ENCODE measurements at places on chromosomes 12 and 14.
A peak's percentile ranks its signal among the peaks of the same experiment; 100 is the strongest.

DNA sequence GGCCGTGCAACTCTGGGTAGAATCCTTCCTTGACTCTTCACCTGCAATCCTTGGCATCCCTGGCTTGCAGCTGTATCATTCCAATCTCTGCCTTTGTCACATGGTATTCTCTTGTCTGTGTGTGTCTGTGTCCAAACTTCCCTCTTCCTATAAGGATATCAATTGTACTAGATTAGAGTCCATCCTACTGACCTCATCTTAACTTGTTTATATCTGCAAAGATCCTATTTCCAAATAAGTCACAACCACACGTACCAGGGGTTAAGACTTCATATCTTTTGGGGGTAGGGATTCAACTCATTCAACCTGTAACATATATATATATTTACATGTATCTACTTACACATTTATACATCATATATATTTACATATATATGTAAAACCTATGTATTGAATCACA, 29.6 kb upstream of the RASSF3 start:
- no peak for DNase-seq

DNA sequence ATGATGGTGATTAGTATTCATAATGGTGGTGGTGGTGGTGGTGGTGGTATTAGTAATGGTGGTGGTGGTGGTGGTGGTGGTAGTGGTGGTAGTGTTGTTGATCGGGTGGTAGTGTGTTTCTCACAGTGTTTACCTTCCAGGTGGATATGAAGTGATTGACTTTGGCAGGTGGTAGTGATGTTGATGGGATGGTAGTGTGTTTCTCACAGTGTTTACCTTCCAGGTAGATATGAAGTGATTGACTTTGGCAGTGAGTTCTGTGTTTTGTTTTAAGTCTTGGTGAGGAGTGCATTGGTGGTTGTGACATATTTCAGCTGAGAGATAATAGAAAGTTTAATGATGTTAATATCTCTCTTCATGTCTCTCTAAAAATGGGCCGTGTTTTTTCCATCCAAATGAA, 189.4 kb downstream of the TMTC2 start:
- DNase-seq, result no peak

DNA sequence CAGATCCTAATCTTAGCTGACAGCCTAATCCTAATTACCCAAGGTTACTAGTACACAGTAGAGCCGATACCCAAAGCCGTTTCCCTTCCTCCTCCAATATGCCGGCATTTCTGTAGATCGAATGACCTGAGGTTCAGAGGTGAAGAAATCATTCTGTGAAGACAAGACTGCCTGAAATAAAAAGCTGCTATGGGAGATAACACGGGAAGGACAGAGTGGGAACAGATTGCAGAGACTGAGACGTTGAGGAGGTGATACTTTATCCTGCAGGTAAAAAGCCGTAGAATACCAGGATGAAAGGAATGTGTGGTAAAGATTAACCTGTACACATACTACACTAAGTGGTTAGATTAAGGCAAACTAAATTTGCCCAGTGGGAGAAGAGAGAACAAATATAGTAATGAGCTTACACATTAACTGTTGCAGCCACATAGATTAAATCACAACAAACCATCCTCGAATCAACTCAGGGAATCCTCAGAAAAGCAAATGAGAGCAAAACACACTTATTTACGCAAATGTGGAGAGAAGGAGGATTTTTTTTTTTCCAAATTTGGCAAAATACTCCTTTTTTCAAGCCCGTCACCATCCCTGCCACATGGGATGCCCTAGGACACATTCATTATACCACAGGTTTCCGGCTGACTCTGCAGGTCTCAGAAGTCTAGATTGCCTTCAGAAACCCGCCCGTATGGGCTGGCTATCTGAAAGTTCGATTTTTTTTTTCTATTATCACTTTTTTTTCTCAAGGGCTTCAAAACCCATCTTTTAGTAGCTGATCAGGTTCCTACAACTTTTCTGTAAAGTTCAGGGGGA, 188.0 kb downstream of the TTC8 start:
- no peak for DNase-seq

DNA sequence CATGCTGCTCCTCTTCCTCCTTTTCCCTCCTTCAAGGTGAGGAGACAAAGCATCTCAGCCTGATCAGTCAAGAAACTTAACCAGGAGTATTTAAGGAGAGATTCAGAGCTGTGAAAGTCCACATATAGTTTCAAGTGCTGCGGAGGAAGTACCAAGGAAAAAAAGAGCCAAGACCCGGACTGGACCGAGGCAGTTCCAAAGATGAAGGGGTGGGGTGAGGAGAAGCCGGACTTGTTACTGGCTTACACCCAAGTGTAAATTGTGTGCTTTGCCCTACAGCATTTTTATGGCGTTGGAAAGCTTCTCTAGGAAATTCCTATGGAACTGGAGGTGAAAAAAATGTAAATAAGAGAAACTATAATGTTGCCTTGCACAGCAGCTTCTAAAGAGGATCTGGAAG, 263.1 kb downstream of the GRIN2B start:
- DNase-seq, result no peak

DNA sequence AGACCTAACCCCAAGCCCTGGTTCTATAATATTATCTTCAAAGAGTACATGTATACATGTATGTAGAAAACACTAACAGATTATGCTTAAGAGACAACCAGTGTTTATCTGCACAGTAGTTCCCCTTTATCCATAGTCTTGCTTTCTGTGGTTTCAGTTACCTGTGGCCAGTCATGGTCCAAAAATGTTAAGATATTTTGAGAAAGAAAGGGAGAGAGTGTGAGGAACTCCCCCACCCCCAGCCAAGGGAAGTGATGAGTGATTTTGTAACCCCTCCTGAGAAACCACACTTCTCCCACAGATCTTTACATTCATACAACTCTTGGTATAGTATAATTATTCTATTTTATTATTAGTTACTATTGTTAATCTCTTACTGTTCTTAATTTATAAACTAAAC, 77.3 kb upstream of the CNTN1 start:
- DNase-seq, result no peak

DNA sequence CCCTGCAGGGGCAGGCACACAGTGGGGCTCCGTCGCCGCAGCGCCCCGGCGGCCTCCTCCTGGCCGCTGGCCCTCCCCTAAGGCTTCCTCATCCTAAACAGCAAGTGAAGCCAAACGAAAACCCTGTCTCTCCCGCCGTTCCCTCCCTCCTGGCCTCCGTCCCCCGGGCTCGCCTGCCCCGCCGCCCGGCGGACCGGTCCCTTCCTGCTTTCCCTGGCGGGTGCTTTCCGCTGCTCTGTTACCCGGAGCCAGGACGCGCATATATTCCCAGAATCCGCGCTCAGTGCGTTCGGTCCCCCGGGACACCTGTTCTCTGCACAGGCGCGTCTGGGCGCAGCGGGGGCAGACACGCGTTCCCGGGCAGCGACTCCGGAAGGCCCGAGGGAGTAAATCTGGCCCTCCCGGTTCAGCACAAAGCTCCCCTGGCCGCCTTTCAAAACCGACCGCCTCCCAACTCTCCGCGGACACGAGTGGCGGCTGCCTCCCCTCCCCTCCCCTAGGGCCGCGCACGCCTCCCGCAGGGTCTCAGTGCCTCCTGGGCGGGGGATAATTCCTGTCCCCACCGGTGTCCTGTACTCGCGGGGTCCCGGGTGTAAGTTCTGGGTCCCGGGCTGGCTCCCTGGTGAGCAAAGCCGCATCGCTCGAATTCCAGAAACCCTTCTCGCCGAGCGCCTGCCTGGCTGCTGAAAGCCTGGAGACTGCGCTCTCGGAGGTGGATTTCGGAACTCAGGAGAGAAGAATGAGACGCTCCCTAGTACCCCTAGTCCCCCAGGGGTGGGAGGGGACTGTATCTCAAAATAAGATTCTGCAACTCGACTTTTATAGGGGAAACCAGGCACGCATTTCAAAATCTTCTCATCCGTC, 21.4 kb upstream of the CEP170B start:
- DNase-seq, result no peak

DNA sequence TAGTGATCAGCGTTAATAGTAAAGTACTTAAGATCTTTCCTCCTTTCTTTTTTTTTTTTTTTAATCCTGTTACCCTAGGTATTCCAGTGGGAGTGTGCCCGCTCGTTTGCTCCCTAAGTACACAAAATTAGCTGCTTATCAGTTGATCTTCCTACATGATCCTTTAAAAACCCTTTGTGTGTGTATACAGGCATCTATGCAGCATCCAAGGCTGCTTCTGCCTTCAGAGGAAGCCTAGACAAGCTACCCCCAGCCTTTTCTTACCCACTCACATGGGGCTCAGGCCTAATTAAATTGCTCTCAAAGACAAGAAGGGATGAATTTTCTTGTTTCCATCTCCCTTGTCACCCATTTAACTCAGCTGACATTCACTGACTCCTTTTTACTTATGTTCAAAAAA, 343.4 kb upstream of the LMO3 start:
- DNase-seq, result no peak

- no peak for DNase-seq
Measured at GRCh38 chr14:68611599-68611998, 181.3 kb downstream of the ZFP36L1 start.

GRCh38 chr12:69440016-69440415, 30.2 kb upstream of the FRS2 start:
- DNase-seq, result no peak

- DNase-seq, result no peak
Measured at GRCh38 chr14:45787167-45787566, 534.2 kb upstream of the MIS18BP1 start.

GRCh38 chr12:13764748-13765147, 216.7 kb downstream of the GRIN2B start:
- no peak for DNase-seq

DNA sequence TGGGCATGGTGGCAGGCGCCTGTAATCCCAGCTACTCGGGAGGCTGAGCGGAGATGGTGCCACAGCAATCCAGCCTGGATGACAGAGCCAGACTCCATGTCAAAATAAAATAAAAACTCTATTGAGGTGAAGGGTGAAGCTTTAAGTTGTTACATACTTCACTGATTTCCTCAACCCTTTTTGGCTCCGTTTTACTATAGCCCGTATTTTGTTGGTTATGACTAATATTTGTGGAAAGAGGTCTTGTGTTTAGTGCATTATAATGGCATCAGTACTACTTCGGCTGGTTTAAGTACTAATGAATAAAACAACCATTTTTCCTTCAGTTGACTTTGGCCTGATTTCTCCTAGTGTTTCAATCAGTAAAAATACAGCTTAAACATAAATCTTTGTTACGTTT, 27.0 kb upstream of the SLC2A14 start:
- no peak for DNase-seq

- DNase-seq, result no peak
Measured at GRCh38 chr14:21350539-21350938, 33.3 kb downstream of the SUPT16H start.

DNA sequence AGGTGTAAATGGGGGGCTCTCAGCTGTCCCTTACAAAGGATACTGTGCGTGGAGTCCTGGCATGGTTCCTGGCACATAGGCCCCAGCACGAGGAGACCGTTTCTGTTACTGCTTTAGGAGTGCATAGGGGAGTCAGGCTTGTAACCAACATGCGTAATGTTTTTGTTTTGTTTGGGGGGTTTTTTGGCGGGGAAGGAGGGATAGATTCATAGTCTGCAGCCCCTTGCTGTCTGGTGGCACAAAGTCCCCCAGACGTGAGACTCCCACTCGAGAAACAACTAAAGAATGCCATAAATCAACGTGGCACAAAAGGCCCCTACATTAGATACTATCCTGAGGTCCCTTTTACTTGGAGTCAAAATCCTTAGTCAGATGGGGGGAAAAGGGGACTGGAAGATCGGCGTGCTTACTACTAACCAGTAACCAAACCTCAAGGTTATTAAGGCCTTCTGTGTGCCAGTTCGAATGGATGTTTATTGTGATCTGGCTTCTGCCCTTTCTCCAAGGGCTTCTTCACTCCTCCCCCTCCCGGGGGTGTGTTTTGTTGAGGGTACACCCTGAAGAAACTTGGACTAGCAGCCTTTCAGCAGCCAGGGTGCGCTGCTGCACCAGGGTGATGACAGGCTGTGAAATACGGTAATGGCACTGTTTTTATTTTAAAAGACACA, 874 bp downstream of the ISCU start:
- peak; percentile 46 for DNase-seq

DNA sequence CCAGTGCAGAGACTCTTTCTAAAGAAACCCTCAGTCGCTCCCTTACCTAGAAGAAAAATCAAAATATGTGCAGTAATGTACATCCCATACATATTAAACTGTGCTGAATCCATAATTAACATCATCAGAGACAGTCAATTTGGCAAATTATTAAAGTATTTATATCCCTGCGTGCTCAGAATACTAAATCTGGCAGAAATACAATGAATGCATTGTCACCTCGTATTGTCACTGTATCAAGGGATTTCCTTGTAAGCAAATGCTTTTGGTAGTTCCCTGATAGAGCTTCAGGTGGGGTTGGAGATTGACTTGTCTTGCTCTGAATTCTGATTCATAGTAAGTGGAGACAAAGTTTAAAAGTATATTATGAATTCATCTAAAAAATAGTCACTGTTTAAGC, 319.1 kb downstream of the PPFIA2 start:
- no peak for DNase-seq

DNA sequence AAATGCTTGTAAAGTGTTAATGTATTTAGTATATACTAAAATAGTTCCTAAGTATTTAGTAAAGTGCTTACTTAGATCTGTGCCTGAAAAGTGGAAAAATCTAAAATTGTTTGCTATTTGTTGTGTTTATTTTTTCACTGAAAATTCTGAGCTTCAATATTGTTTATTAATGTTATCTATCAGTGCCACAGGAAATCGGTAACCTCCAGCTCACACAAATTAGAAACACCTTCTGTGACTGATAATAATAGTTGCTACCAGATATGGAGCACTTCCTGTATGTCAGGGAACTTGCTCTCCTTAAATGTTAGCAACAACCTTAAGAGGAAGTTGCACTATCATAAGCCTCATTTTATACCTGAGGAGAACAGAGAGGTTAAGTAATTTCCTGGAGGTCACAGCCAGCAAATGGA, 723 bp upstream of the LRP10 start:
- DNase-seq, result no peak

- DNase-seq, result no peak
Measured at GRCh38 chr14:83120187-83120586, 1586.5 kb upstream of the SEL1L start.

- DNase-seq, result no peak
Measured at GRCh38 chr14:57937676-57938075, 71.8 kb upstream of the SLC35F4 start.

- no peak for DNase-seq
Measured at GRCh38 chr14:65095633-65096205, 6.6 kb downstream of the MAX start.

DNA sequence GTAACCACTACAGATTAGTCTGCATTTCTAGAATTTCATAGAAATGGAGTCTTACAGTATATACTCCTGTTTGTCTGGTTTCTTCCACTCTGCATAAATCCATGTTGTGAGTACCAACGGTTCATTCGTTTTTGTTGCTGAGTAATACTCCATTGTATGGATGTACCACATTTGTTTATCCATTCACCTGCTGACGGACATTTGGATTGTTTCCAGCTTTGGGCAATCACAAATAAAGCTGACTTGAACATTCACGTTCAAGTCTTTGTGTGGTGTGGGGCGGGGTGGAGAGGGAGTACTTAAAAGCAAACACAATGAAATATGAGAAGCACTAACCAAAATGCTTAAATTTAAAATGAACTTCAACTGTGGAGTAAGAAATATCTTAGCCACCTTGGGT, 7.1 kb downstream of the HECTD4 start:
- DNase-seq, result no peak

Measured in NCI-H1092 treated with DMSO at 0.1 percent for 48 hours (cell line).